Renal pelvis (tissue), 12 donors: ENCODE measurements at places on chromosomes 11 and 22. TPM values are rescaled to one million over a fixed set of nuclear protein-coding genes. Genes with fewer than 3 reads are reported as not detected.

Gene PRG3
- polyA plus RNA-seq, result 0.77 TPM

Gene ABTB2
- 9.1 TPM for polyA plus RNA-seq

Gene C11orf86
- polyA plus RNA-seq, result not detected

Gene C11orf21
- polyA plus RNA-seq, result 0.75 TPM

Gene CCDC88B
- polyA plus RNA-seq, result 3.2 TPM

Gene MAPK8IP2
- polyA plus RNA-seq, result 1.0 TPM

Gene IL17REL
- not detected for polyA plus RNA-seq

Gene AIFM3
- 1.6 TPM for polyA plus RNA-seq

- DNase-seq, result no peak
These were observed 196.7 kb downstream of the DSCAML1 start for GRCh38 chr11:117600234-117600783.

DNA sequence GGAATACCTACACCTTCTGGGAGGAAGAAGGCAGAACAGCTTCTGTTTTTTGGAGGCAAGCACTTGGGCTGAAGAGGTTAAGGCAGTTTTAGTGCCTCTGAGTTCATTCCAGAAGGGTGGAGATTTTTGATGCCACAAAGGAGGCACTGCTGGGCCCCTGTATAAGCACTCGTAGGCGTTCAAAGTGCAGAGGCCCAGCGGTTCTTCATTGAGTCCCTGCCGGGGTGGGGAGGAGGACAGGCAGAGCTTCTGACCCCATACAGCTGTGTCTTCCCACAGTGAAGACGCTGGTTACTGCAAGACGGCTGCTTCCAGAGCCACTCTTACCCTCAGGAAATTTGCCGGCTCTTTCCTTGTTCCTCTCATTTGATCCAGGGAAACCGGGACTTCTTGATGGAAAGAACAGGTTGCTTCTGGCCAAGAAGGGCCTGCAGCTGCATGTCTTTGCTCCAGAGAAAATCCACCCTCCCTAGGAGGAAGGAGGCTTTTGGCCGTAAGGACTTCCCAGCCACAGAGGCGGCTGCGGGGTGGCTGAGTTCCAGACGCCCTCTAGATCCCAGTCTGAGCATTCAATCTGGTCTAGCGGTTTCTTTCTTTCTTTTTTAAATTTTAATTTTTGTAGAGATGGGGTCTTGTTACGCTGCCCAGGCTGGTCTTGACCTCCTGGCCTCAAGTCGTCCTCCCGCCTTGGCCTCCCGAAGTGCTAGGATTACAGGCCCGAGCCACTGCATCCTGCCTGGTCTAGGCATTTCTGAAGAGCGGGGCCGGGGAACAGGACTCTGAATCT, 9.4 kb downstream of the ADAMTS15 start:
- DNase-seq, result no peak

- no peak for DNase-seq
These were observed 8.7 kb downstream of the PTH start for GRCh38 chr11:13486926-13487660.

- DNase-seq, result no peak
These were observed 204.5 kb downstream of the CSNK2A3 start for GRCh38 chr11:11148596-11148995.

DNA sequence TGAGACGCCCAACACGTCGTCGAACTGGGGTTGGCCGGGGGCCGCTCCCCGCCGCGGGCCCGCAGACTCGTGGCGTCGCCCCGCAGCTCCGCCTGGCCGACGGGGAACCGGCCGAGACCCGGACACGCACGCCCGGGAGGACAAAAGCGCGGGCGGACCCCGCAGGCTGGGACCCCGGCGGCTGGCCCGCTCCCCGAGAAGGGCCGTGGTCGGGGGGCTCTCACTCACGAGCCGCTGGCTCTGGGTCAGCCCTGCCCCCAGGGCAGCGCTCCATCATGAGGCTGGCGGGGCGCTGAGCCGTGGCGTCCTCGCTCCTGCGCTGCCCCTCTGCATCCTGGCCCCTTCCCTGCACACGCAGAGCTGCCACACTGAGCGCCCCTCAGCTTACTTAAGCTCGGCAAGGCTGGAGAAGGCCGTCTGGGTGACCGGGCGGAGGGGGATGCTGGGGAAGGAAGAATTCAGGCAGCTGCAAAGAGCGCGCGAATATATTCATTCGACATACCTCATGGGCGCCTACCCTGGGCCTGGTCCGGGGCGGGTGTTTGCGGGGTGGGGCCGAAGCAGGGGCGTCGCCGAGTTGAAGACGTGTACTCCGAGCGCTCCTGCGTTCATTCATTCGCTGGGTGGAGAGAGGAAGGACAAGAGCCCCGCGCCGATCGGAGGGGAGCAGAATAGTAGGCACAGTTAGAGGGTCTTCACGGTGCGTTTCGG, 579 bp upstream of the CYB5R2 start:
- peak; percentile 57 for DNase-seq

- DNase-seq, result no peak
These were observed 11.3 kb upstream of the MS4A7 start for GRCh38 chr11:60367009-60367408.

GRCh38 chr11:60357771-60358170, 20.6 kb upstream of the MS4A7 start:
- no peak for DNase-seq

DNA sequence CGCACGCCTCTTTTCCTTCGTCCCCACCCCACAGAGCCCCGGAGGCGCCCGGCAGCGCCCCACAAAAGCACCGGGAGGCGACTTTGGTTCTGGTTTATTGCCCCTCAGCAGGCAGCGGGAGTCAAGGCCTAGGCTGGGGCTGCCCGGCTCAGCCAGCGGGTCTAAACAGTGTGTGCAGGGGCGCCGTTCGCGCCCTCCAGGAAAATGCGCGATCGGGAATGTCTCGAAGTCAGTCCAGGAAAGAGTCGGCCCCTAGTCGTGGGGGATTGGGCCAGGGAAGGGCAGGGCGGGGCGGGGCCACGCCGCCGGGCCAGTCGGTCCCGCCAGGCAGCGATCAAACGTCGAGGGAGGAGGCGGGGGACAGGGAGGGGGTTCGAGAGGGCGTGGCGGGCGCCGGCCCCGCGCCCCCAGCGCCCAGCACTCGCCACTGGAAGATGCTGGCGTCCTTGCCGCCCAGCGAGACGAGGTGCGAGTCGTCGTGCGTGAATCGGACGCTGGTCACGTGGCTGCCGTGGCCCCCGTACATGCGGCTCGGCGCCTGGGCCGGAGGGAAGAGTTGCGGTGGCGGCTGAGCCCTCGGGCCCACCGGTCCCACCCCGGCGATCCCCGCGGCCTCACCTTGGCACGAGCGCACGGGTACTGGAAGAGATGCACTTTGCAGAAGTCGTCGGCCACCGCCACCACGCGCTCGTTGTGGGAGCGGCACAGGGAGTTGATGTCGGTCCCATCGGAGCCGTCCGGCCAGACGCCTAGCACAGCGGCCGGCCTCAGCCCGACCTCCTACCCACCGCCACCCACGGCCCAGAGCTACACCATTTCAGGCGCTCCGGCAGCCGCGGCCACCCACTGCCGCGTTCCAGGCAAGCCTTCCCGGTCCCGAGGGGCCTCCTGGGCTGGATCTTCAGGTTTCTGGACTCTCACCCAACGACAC, 741 bp upstream of the MTA2 start:
- DNase-seq, result no peak

GRCh38 chr11:67493548-67494370, 10.9 kb downstream of the AIP start:
- DNase-seq, result no peak

GRCh38 chr11:20159466-20160381, 551 bp downstream of the DBX1 start:
- DNase-seq, result no peak

DNA sequence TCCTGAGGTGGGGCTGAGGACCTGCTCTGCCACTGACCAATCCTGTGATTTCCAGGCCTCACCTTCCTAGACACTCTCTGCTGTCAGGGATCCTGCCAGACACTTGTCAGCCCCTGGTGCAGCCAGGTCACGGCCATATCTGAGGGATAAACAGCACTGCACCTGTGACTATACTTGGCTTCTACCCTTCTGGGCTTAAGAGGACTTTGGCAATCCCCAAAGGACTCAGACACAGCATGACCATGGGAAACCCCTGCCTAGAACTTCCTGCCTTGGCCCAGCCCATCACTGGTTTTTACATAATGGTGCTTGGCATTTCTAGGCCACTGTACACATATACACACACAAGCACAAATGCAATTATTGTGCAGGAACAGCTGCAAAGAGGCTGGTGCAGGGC, 11.6 kb upstream of the OLFML1 start:
- no peak for DNase-seq

- DNase-seq, result no peak
These were observed 492.1 kb downstream of the SOX6 start for GRCh38 chr11:15864026-15864805.

- DNase-seq, result no peak
These were observed 206.9 kb downstream of the CADM1 start for GRCh38 chr11:115297330-115297729.

- DNase-seq, result no peak
These were observed 50.5 kb upstream of the SHISAL1 start for GRCh38 chr22:44363013-44363979.

GRCh38 chr11:126755526-126755925, 245.0 kb downstream of the KIRREL3 start:
- no peak for DNase-seq

DNA sequence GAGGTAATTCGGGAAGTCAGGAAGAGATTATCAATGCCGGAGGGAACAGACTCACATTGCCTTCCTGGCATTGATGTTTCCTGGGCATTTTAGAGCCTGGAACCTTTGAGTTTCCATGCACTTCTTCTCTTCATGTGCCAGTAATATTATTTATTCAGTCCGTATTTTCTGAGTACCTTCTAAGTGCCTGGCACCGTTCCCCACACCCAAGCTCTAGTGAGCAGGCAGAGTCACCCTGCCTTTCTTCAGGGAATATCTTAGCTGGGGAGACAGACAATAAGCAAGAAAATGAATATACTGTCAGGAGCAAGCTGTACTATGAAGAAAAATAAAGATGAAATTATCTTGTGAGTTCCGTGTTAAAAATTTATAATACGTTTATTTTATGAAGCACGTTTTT, 136.2 kb upstream of the SEZ6L start:
- no peak for DNase-seq

DNA sequence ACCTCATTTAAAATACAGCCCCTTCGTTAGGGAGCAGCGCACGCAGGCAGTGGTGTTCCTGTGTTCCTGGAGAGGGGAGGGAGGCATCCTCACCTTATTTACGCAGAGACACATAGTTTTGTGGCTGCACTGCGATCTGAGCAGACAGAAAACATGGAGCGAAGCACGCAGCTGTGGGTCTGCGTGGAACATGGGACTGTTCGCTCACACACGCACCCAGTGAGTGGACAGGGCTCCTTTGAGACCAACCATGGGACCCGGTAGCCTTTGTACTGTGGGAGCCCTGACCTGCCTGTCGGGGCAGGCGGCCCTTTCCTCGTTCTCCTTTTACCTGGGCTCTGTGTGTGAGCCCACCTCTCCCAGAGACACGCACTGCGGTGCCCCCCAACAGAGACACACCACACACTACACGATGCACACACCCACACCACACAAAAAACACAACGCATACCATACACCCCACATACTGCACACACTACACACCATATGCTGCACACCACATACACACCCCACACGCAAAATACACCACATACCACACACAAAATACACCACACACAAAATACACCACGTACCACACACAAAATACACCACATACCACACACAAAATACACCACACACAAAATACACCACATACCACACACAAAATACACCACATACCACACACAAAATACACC, 1245.7 kb downstream of the BRD1 start:
- DNase-seq, result no peak

DNA sequence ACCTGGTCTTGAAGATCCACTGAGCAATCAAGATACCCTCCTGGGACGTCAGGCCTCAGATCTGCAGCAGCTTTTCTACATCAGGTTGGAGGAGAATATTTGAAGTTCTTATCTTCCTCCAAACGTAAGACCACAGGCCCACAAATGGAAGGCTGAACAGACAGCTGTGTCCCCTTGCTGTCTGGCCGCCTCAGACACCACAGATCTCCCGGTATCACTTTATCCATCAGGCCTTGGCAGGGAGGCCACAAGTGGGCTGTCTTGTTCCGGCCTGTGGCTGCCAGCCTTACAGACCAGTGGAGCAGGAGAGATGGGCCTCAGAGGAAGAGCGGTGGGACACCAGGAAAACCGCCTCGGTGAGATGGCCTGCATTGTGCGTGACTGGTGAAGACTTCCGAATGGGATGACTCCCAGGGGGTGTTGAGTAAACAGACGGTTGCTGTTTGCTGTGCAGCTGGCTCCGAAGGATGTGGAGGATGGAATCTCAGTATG, 15.9 kb downstream of the UBASH3B start:
- DNase-seq, result no peak
